ENCODE measurements at places on chromosomes 7 and 10. TPM values are rescaled to one million over a fixed set of nuclear protein-coding genes. Genes with fewer than 3 reads are reported as not detected.

H2BK1 gene
- total RNA-seq: not detected

NEUROD6 gene
- total RNA-seq: not detected

GIMAP5 gene
- total RNA-seq: 39.3 TPM

OR2AE1 gene
- not detected for total RNA-seq

PBLD gene
- total RNA-seq: 1.7 TPM

TFEC gene
- total RNA-seq: 9.1 TPM

CCDC7 gene
- total RNA-seq: 31.0 TPM

FAM237B gene
- total RNA-seq: not detected

FRA10AC1 gene
- total RNA-seq: 6.7 TPM

HOXA2 gene
- 1.5 TPM for total RNA-seq

PRSS2 gene
- total RNA-seq: 1.8 TPM

MLXIPL gene
- 0.05 TPM for total RNA-seq

CCSER2 gene
- 35.8 TPM for total RNA-seq

DNAJC30 gene
- total RNA-seq: 3.7 TPM

SPDYE8 gene
- not detected for total RNA-seq

APBB1IP gene
- 46.2 TPM for total RNA-seq

GPRIN2 gene
- total RNA-seq: 0.24 TPM

DGKI gene
- total RNA-seq: 0.33 TPM

NUDT1 gene
- 105 TPM for total RNA-seq

TSPAN15 gene
- total RNA-seq: 9.7 TPM

AKR1C3 gene
- total RNA-seq: 1.7 TPM

MAT1A gene
- 0.38 TPM for total RNA-seq

UTF1 gene
- total RNA-seq: not detected

SOSTDC1 gene
- total RNA-seq: 2.0 TPM

USP54 gene
- total RNA-seq: 8.2 TPM

KAZALD1 gene
- total RNA-seq: 2.8 TPM

LIPJ gene
- 0.42 TPM for total RNA-seq

Measured in thymus (tissue), 14 donors.